ENCODE measurements at places on chromosomes 16 and 17.

DNA sequence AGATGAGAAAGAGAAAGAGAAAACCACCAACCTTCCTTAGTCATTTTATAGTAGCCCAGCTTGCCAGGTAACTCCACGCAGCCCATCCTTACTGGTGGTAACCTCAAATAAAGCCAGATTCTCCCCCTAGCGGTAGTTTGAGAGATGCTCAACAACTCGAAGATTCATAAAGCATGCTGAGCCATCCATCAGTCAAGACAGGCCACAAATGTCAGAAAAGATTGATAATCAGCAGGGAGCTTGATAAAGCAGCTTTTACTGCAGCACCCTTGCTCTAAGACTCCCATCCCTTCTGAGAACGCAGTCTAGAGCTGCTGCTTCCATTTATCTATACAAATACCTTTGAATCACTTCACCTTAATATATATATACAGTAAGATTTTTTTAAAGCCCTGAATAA lies 451.5 kb upstream of the HSBP1 start:
- DNase-seq = peak; percentile 19

DNA sequence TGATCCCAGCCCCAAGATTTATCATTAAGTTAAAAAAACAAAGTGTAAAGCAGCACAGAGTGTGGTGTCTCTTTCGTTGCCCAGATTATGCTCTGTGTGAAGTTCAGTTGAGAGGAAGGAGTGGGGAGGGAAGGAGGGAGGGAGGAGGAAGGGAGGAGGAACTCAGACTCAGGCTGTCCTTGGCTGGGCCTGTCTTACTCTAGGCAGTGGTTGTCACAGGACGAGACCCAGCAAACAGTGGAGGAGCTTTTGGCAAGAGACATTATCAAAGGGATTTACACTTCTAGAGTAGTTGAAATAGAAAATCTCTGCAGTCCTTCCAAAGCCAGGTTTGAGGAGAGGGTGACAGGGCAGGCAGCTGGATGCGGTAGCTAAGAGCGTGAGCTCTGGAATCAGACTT lies 27.8 kb downstream of the KNOP1 start:
- DNase-seq = no peak

DNA sequence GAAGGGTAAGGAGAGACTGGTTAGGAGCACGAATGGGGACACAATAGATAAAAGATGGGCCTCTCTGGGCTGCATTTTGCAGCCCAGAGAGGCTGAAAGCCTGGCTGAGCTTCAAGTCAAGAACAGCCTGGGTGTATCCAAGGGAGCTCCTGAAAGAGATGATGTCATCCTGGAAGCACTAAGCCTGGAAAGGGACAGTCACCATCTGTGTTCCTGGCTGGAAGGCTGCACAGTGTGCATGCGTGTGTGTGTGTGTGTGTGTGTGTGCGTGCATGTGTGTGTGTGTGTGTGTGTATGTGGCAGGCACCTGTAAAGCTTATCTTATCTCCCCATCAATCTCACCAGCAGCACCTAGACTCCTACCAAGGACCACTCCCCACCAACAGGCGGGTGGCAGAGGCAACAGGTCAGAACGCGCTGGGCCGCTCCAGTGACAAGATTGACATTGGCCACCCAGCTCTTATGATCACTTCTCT lies 44.1 kb downstream of the COG7 start:
- no peak for DNase-seq

GRCh38 chr16:79648826-79649225 lies 48.3 kb upstream of the MAF start:
- DNase-seq = no peak

DNA sequence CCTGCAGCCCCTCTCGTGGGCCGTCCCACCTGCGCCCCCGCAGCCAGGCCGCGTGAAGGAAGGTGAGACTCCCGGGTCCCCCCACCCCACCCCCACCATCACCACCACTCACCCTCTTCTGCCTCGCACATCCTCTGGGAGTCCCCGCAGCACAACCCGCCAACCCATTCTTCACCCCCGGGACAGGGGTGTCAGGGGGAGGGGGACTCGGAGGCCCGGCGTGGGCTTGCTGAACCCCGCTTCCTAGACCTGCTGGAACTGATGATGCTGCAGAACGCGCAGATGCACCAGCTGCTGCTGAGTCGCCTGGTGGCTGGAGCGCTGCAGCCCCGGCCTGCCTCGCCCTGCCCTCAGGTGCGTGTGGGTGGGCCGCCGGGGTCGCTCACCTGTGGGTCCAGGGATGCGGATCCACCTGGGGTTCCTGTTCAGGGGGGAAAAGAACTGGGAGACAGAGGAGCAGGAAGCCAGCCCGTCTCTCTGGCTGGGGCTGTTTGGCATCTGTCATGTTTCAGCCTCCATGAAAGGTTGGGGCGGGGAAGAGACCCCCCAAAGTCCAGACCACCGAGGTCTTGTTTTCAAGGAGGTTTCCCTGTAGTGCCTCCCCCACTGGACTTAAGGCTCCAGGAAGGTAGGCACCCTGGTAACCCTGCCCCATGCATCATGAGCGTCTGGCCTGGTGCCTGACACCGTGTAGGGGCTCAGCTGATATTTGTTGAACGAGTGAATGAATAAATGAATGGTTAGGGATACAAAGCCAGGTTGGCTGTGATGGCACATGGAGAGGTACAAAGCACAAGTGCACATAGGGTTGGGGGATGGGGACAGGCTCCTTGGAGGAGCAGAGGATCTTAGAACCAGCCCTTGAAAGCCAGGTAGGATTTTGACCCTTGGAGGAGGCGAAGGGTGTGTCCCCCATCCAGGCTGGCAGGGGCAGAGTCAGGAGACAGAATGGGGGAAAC lies 849 bp downstream of the PRR29 start:
- DNase-seq = no peak

DNA sequence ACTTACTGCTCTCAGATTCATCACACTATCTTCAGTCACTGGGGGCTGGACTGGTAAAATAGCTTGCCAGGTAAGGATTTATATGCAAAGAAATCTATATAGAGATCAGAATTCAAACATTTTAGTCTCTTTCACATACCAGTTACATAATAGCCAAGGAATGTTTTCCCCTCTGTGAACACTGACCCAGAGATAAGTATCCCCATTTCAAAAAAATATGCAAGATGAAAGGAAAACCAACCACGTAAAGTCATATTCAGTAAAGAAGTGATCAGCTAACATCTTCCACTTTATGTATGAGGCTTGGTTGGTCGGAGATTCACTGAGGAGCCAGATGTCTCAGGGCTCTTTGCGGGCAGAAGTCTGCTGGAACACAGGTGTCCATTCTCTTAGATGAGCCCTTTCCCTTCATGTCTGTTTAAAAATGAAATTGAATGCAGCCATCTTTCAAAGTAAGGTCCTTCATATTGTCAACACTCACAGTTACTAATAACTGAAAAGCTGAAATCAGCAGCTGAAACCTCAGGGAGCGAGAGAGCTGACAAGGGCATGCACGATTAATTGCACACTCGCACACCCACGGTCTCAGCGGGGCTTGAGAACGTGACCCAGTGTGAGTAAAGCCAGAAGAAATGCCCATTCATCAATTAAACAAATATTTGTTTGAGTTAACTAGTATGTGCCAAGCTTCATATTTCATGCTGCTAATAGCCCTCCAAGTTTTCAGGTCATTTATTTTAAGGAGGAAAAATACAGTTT lies 161.2 kb downstream of the MRTFB start:
- DNase-seq = no peak

DNA sequence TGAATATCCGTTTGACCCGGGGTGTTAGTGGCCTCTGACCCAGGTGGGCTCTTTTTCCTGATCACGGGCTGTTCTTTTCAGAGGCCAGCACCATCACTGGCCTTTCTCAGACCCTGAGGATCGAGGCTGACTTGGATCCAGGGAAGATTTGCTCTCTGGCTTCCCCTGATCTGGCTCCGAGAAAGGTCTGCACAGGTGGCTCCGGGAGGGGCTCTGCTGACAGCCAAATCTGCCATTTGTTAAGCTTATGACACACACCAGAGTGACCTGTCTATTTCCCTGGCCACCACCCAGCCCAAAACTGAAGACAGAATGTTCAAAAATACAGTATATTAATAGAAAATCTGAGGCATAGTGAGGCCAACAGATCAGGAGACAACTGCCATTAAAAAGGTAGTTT lies 221.8 kb upstream of the TNRC6C start:
- DNase-seq = no peak

DNA sequence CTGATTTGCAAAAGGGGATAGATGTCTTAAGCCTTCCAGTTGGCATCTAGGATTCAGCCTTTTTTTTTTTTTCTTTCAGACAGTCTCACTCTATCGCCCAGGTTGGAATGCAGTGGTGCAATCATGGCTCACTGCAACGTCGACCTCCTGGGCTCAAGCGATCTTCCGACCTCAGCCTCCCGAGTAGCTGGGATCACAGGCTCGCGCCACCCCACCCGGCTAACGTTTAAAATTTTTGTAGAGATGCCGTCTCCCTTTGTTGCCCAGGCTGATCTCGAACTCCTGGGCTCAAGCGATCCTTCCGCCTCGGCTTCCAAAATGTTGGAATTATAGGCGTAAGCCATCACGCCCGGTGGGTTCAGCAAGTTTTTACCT lies 571 bp upstream of the CCP110 start:
- DNase-seq = no peak

- no peak for DNase-seq
Observed at GRCh38 chr17:43915559-43915958, 8.2 kb upstream of the MPP2 start.

- DNase-seq = no peak
Observed at GRCh38 chr16:86270696-86271095, 239.6 kb upstream of the FOXF1 start.

DNA sequence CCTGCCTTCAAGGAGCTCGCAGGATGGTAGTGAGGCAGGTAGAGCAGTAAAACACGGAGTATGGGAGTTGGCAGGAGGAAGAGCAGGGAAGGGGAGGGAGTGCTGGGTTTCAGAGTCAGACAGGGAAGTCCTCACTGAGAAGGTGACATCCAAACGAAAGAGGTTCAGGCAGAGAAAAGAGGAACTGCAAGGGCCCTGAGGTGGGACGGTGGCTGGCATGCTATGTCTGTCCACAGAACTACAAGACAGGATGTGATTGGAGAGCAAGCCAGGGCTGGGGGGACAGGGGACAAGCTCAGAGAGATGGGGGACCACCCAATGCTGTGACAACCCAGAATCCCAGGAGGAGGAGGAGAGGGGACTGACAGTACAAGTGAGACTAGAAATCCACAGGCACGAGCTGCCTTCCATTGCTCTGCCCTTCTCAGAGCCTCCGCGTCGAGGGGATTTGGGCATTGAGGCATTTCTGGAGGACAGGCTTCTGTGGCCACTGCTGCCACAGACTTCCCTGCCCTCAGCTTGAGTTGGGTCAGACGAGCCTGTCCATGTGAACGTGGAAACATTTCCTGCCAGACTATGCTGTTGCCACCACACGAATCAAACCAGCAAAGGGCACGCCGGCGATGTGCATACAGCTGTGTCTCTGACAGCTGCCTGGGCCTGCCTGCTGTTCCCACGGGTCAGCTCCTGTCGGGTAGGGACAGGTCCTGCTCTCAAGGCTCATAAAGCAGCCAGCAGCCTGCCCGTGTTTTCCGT lies 100.1 kb downstream of the RAB11FIP4 start:
- no peak for DNase-seq

- DNase-seq = no peak
Observed at GRCh38 chr17:1907216-1907631, 77.4 kb downstream of the RPA1 start.

- no peak for DNase-seq
Observed at GRCh38 chr16:55372792-55373488, 48.9 kb downstream of the IRX6 start.

GRCh38 chr16:13503960-13504635 lies 415.9 kb upstream of the ERCC4 start:
- no peak for DNase-seq

DNA sequence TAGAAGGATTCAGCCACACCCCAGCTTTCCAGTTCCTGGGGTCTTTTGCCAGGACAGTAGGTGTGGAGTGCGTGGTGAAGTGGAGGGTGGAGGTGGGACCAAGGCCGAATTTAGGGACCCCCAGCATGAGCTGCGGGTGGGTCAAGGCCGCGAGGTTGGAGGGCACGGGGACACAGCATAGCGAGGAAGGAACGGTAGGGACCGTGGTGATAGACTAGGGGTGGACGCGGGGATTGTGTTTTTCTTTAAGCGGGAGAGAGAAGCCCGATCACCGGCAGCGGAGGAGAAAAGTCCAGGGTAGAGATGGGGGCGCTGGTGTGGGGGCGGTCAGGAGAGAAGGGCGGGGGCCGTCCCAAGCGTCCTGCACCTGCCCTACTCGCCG lies 261 bp upstream of the B4GALNT2 start:
- no peak for DNase-seq

GRCh38 chr17:49523706-49524472 lies 28.8 kb downstream of the NGFR start:
- DNase-seq = no peak

GRCh38 chr17:57323391-57323790 lies 67.1 kb downstream of the MSI2 start:
- DNase-seq = no peak

DNA sequence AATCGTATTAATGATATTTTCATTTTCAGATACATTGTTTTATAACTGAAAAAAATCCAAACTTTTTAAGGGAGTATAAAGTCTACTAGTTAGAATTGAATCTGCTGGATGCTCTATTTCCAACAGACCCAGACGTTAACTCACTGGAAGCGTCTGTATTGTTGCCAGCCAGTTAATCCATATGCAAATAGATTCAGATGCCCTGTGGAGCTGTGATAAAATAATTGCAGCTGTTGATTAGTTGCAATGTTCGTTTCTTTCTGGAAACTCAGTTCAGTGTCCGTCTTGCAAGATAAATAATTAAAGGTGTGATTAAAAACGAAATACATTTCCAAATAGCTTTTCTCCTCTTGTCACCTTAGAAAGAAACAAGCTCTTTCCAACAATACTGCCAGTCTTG lies 5.1 kb upstream of the GNA13 start:
- DNase-seq = peak; percentile 3

GRCh38 chr17:31467502-31468256 lies 76.2 kb downstream of the RAB11FIP4 start:
- DNase-seq = no peak

DNA sequence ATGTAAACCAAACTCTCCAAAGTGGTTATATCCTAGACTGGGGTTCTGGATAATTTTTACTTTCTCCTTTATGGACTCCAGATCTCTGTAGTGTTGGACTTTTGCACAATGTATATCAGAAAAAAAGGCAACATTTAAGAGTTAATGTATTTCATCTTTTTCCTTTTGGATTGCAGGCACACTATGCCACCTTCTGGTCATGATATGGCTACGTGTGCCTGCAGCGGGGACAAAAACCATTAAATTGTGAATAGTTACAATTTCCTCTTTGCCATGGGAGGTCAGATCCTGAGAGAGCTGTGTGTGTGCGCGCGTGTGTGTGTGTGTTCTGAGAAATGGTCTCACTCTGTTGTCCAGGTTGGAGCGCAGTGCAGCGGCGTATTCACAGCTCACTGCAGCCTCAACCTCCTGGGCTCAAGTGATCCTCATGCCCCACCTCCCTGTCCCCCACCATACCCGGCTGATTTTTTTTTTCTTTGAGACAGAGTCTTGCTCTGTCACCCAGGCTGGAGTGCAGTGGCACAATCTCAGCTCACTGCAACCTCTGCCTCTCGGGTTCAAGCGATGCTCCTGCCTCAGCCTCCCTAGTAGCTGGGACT lies 4.3 kb upstream of the SGF29 start:
- no peak for DNase-seq

- no peak for DNase-seq
Observed at GRCh38 chr16:49477250-49477895, 103.8 kb downstream of the C16orf78 start.
